Activated CD8-positive, alpha-beta memory T cell treated with anti-CD3 and anti-CD28 coated beads, Interleukin-2, amount 50 U/mL, for 48 hours (primary cell): ENCODE measurements at places on chromosomes 2 and 18.
A peak's percentile ranks its signal among the peaks of the same experiment; 100 is the strongest.

- DNase-seq: no peak
Observed at GRCh38 chr2:224126003-224126402, 86.9 kb upstream of the SERPINE2 start.

DNA sequence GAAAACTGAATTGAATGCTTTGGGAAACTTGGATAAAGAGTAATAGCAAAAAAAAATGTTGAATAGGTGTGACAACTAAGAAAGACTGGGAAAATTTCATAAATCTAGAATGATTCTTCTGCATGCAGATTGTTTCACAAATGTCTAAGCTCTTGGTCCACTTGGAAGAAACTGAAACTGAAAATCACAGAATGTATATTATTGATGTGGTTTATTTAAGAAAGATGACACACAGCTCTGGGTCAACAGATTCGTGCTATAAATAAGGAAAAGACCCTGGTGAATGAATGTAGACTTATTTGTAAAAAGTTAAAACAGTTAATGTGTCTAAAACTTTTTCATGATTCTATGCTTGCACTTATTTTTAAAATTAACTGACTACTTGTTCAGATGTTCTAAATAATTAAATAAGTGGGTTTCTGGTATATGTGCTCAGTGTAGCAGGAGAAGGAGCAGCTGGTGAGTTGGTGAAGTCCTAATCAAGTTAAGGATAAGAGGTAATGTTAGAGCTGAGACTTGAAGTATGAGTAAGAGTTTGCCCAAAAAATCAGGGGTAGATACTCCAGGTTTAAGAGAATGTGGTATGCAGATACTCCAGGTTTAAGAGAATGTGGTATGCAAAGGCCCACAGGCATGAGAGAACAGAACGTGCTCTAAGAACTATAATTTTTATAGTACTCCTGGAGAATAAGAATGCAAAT lies 24.5 kb downstream of the UGP2 start:
- no peak for DNase-seq

GRCh38 chr18:21599585-21600525 lies 649 bp downstream of the ESCO1 start:
- DNase-seq: peak; percentile 58

DNA sequence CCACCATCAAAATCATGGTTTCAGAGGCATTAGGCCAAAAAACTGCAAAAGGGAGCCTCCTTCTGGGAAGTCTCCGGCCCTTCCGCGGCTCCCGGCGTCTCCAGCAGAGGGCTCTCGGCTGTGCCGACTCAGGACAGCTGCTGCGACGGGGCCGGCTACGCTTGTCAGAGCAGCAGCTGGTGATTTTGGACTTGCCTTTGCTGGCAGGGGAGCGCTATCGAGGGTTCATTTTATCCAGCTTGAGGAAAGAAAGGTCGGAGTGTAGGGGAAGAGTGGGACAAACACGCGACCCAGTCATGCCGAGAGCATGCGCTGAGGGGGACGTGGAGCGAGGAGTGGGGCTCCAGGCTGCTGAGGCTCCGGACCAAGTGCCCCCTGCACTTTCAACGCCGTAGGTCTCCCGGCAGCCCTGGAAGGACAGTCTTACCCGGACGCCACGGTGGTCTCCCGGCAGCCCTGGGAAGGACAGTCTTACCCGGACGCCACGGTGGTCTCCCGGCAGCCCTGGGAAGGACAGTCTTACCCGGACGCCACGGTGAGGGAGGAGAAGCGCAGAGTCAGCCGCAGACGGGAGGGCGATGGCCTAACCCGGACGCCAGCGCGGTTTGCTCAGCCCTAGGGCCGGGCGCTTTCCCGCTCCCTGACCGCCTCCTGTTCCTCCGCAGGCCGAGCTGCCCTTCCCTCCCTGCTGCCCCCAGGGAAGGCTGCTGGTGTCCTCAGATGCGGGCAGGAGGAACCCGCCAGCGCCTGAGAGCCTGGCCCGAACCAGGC lies 21.7 kb downstream of the DDX18 start:
- peak; percentile 81 for DNase-seq

DNA sequence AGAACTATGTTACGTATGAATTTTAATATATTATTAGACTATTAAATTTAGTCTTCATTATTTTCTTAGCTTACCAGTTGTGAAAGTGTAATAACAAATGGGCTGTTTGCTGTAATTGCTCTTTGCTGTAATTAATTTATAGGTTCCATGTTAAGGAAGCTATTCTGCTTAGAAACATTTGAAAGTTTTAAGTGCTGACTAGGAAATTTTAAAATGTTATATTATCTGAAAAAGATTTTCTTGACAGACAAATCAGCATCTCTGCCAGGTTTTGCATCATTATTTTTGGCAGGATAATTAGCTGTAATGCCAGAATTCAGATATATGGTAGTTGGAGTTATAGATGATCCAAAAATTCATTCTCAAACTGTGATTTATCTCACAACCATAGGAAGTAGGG lies 42.2 kb downstream of the OTX1 start:
- DNase-seq: no peak

DNA sequence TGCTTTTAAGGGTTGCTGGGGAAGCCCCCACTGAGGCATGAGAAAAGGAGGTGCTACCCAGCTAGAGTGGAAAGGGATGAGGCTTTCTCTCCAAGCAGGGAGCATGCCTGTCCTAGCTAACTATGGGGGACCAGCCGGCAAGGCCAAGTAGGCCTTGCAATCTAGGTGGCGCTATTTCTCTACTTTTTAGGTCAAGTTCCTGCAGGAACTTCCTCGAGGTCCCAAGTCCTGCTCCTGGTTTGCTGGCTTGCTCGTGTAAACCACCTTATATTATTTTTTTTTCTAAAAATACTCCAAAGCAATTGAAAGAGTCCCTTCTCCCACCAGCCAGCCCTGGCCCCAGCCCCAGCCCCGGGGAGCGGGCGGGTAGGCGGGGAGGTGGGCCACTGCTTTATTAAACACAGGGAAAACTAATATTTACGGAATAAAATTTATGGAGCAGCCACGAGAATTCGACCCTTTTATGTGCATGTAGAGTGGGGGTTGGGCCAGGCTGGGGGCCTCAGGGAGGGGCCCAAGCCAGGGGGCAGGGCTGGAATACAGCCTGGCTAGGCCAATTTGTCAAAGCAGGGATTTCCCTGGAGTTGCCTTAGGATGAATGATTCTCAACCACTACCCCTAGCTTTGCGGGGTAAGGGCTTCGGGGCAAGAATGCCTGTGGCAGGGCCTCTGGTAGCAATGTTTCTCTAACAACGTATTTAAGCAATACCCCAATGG lies 12.8 kb upstream of the IHH start:
- no peak for DNase-seq

- DNase-seq: no peak
Observed at GRCh38 chr2:19362755-19363473, 4.5 kb upstream of the OSR1 start.

DNA sequence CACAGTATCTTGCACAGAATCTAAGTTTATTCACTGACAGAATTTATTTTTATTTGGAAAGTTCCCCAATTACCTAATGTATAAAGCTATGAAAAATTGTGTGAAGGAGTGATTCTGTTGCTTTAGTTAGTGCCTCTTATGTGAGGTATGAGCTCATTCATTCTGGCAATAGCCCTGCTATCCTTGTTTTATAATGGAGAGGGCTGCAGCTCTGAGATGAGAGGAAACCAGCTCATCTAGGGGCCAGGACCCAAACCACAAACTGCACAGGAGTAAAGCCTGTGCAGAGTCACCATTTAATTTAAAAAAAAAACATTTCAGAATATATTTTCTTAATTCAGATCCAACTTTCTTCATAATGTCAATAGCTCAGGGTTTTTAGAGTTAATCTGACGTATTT lies 383.0 kb downstream of the TMEM182 start:
- no peak for DNase-seq

DNA sequence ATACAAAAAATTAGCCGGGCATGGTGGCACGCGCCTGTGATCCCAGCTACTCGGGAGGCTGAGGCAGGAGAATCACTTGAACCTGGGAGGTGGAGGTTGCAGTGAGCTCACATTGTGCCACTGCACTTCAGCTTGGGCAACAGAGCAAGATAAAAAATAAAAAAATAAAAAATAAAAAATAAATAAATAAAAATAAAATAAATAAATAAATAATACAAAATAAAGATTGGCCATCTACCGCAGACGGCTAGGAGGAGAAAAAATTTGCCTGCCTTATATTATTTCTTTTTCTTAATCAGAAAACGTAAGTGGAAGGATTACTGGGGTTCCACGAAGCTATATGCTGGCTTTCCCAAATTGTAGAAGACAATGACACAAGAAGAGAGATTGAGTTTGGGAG lies 229.7 kb downstream of the EPHA4 start:
- DNase-seq: no peak

- DNase-seq: no peak
Observed at GRCh38 chr2:85396531-85397470, 13.4 kb downstream of the CAPG start.

DNA sequence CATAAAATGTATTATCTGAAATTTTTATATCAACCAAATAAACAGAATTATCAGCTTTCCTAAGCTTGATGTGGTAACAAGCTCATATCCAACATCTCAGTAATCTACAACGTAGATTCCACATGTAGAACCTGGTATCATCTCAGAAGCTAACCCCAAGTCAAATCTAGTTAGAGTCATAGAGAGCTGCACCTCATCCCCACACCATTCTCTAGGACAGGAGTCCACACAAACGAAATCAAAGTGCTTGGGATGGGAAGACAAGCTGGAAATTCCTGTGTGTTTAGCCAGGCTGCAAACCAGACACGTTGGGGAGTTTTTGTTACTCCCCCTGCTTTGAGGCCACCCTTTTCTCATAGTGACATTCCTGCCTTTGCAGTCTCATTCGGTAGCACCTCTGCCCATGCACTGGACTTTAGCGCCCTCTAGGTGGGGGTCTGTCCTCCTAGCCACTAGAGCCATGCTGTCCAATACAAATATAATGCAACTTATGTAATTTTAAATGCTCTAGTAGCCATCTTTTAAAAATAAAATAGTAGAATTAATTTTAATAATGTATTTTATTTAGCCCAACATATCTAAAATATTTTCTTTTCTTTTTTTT lies 28.1 kb upstream of the SATB2 start:
- DNase-seq: no peak

- DNase-seq: no peak
Observed at GRCh38 chr18:57207124-57207916, 60.4 kb downstream of the BOD1L2 start.

- DNase-seq: no peak
Observed at GRCh38 chr2:216424274-216424673, 12.0 kb downstream of the SMARCAL1 start.

- DNase-seq: no peak
Observed at GRCh38 chr2:30410217-30410616, 36.8 kb upstream of the LCLAT1 start.

GRCh38 chr2:96470109-96470508 lies 35.0 kb downstream of the NEURL3 start:
- DNase-seq: no peak

DNA sequence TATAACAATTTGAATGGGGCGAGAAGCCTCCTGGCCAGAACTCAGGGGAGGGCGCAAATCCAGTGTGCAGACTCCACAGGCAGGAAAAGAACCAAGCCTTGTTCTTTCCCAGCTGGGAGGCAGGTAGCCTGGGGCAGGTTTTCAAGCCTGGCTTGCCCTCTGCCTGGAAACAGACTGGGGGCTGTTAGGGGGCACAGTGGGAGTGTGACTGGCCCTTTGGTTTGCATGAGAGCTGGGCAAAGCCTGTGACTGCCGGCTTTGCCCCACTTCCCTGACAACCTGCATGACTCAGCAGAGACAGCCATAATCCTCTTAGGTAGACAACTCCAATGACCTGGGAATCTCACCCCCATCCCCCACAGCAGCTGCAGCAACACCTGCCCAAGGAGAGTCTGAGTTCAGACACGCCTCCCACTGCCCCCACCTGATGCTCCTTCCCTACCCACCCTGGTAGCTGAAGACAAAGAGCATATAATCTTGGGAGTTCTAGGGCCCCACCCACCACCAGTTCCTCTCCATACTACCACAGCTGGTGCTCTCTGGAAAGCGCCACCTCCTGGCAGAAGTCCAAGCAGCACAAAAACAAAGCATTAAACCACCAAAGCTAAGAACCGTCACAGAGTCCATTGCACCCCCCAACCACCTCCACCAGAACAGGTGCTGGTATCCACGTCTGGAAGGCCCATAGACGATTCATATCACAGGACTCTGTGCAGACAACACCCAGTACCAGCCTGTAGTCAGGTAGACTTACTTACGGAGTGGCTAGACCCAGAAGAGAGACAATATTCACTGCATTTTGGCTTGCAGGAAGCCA lies 402.5 kb downstream of the STK39 start:
- DNase-seq: no peak

DNA sequence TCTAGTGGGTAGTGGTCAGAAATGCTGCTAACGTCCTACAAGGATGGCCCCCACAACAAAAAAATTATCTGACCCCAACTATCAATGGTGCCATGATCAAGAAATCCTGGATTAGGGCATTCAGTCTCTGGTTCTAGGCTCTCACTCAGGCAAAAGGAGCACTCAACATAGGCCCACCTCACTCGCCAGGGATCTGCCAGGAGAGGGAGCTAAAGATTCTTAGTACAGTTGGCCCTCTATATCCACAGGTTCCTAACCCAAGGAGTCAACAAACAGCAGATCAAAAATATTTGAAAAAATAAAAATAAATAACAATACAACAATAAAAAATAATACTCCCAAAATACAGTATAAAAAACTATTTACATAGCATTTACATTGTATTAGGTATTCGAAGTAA lies 10.0 kb downstream of the SLC4A5 start:
- no peak for DNase-seq

DNA sequence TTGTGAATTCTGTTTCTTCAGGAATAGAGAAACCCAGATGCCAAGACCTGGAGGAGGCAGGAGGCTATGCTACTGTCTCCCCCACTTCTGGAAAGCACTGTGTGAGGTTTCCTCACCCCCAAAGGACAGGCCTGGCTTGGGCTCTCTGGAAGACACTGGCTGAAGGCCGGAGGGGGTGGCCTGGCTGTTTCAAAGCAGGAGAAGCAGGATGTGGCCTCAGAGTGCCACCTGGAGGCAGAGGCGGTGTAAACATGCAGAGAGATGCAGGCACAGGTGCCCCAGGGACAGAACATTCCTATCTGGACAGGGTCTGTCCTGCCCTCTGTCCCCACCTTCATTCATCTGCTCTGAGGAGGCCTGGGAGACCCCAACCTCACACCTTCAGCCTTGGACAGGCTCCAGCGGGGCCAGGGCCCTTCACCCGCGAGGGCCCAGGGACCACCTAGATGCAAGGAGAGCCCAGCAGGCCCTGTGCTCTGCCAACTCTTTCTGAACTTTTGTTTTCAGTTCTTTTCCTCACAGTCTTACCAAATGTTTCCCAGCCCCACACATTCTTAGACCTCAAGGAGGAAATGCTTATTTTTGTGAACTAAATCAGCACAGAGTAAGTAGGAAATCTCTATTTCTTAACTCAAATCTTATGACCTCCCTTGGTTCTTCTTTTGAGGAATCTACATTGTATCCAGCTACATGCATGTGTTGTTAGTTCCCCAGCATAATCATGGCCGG lies 79.2 kb downstream of the LONRF2 start:
- DNase-seq: peak; percentile 76

DNA sequence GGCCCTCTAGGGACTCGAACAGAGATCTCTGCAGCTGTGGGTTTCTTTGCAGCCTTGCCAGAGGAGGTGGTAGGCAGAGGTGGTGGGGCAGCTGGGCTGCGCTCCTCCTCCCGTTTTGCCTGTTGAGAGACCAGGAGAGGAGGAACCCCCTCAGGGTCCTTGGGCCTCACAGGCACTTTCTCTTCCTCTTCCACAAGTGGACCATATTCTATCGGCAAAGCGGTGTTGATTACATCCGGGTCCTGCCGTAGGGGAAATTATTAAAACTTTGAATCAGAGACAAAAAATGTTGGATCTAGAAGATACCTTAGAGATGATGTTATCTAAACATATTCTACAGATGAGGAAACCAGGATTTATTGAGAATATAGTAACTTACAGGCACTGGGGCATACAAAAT lies 78.5 kb downstream of the CLIP4 start:
- DNase-seq: no peak

- no peak for DNase-seq
Observed at GRCh38 chr18:9902832-9903231, 11.0 kb upstream of the VAPA start.
